SK-N-MC (cell line): ENCODE measurements at places on chromosomes 1 and 21.

GRCh38 chr1:17441265-17441992 is 2.0 kb upstream of the RCC2 start:
- DNase-seq = no peak

DNA sequence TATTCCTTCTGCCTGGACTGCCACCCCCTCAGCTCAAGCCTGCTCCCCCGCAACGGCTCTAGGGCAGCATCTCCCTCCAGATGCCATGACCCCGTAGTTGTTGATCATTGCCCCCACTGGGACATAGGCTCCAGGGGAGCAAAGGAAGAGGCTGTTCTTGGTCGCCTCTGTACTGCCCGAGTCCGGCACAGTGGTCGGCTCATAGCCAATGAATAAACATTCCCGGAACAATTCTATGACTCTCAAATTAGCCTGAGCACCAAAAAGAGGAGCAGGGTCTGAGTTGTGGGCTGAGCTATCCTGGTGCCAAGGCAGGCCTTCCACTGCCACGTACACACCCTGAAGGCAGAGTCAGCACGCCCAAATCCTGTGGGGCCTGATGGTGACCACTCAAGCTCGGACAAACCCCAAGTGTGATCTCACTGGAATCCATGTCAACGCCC is 33.1 kb downstream of the CAPZB start:
- DNase-seq = no peak

DNA sequence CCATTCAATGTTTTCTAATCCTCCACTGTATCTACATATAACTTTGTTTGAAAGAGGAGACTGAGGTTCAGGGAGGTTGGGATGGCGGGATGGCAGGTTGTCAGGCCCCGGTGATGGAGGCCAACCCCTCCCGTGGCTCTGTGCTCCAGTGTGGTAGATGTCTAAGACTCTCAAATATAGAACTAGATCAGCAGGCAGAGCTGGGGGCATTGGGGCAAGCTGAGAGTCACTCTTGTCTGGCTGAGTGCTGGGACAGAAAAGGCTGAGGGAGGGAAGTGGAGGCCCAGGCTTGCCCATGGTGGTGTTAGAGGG is 1.7 kb downstream of the IL6R start:
- no peak for DNase-seq

DNA sequence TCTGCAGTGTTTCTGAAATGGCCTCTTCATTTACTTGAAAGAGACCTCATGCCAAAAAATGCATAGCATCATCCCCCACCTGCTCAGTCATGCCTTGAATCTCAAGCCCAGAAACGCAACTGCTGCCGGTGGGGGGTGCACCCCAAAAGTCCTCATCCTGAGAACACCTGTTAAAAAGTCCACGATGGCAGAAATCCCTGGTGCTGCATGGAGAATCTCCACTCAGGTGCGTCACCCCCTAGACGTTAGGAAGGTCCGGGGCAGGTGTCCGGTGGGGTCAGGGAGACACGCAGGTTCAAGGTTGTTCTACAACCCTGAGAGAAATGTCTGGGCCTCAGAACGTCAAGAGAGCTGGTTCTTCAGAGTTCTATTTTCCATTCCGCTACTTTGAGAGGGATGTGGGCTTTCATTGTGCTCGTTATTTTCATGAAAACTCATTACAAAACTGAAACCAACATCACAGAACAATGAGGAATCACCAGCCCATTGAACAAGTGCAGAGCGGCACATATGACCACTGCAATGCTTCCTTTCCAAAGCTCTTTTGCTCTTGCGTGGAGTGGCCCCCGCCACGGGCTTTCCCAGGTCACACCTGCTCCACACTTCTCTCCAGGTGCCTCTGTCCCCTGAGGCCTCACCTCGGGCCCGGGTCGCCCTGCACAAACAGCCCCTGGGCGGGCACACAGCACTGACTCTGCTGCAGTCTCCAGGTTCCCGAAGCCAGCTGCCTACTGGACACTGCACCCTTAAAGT is 201.9 kb downstream of the TOMM20 start:
- no peak for DNase-seq

DNA sequence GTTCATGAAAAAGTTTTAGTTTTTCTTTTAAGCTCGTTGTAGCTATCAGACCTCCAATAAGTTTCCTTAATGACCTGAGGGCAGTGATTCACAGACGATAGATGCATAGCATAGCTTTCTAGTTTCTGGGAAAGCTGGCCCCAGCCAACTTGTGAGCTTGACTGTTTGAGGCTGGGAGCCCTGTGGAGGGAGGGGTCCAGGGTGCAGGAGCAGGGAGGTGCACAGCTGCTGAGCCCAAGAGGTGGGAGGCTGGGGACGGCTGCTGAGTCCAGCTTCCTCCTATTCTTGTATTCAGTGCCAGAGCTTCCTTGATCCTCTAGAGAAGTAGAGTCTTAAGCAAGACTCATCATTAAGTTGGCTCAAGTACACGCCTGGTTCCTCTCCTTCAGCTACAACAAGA is 11.0 kb upstream of the AVPR1B start:
- no peak for DNase-seq

DNA sequence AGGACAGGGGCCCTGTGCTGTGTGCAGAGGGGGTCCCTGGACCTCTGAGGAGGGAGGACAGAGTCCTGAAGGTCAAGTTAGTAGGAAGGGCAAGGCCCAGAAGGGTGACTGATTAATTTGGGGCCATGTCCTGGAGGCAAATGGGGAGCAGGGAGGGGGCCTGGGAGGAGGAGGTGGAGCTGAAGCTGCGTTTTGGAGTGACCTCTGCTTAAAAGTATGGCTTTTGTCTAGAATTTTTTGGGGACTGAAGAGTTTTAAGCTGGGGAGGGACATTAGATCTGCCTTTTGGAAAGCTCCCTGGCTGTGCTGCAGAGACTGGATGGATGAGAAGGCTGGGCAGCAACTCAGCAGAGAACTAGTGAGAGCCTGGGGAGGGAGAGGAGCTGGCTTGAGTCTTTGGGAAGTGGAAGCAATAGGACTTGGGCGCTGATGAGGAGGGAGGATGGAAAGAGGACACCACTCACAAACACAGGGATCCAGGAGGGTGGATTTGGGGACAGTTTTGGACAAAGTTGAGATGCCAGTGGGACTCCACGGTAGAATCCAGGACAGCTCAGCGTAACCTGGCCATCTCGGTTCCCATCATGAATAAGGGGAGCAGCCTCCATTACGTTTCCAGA is 52.9 kb downstream of the ACBD3 start:
- no peak for DNase-seq

- no peak for DNase-seq
Observed at GRCh38 chr1:229844675-229845074, 218.6 kb downstream of the URB2 start.
